ENCODE measurements at places on chromosomes 2 and 18.

DNA sequence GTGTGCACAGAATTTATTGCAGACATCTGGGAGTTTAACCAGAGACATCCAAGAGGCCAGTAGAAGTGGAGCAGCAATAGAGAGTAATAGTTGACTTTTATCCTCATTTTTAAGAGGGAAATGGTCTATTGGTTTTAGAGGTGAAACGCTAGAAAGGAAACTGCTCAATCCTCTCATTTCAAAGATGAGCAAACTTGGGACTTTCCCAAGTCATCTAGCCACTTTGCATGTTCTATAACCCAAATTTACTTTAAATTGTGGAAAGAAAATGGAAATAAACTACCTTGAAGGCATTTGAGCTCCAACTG lies 601.7 kb downstream of the ARHGAP15 start:
- DNase-seq = no peak

GRCh38 chr2:182858671-182859070 lies 7.8 kb downstream of the FRZB start:
- no peak for DNase-seq

GRCh38 chr2:43262951-43263350 lies 36.5 kb upstream of the ZFP36L2 start:
- no peak for DNase-seq

- DNase-seq = no peak
Observed at GRCh38 chr18:5447442-5447841, 96.4 kb downstream of the EPB41L3 start.

DNA sequence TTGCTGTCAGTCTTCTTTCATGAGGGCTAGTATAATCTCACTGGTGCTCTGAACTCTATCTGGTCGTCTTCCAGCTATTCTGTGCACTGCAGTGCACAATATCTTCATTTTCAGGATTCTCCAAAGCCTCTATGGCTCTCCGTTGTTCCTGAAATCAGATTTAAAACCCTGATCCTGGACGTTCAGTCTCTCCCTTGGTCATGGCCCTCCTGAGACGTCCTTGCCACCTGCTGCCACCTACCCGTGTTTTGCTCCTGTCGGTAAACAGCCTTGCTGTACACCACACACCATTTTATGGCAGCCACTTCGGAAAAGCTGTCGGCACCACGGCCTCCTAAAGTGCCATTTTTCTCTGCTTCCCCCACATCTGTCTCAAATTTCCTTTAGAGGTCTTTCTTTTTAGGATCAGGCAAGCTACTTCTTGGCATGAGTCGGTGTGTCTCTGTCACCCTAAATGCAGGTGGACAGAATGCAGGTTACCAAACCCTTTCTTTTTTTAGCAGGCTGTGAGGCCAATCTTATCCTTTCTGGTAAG lies 170.0 kb downstream of the HRH4 start:
- DNase-seq = no peak

DNA sequence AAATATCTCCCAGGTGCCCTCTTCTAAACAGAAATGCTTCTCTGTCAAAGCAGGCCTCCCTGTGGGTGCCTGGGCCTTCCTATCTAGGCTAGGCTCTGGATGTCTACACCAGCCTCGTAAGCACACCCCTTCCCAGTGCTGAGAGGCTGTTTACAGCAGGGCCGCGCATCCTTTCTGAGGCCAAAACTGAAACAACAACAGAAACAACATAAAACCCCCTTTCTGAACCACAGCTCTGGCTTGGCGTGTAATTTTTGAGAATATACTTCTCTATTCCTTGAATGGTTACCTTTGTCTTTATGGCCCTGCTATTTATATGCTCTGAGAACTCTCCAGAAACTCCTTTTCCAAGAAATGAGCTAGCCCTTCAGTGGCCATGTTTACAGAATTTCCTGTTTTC lies 118.4 kb downstream of the BCL2L11 start:
- no peak for DNase-seq

Data from SJCRH30 (cell line).